GM20000 (cell line): ENCODE measurements at places on chromosomes 16 and 17.

- DNase-seq: no peak
These were observed 265.8 kb upstream of the TNRC6C start for GRCh38 chr17:77692571-77693161.

GRCh38 chr17:77674358-77674757, 284.1 kb upstream of the TNRC6C start:
- DNase-seq: no peak

DNA sequence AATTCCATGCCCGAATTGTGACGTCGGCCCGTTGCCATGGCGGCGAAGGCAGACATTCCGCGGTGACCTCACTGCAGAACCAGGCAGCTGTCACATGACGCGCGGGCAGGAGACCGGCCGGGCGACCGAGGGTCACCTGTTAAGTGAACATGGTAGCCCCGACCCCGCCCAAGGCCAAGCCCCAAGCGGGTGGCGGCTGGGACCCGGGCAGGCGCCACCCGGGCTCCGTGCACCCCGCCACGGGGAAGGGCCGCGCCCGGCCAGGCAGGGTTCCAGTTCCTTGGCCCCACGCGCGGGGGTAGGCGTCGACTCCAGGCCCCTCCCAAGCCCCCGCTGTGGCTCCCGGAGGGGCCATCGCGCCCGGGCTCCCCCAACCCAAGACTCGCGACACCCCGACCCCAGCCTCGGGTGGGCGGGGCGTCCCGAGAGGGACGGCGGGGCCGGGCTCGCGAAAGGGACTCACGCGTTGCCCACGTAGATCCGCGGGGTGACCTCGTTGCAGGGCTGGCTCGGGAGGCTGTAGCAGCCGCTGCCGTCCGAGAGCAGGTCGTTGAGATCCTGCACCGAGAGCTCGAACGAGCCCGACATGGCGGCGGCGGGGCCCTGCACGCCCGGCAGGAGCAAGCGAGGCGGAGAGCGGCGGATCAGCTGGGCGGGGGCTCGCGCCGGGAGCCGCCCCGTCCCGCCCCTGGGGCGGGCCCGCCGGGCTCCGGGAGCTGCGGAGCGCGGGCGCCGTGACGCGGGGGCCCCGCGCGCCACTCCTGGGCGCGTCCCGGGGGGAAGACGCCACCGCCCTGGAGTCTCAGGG, at the start of gene DUSP3:
TSS of gene DUSP3 (minus strand) at position 641 of the 808 bp plus-strand sequence. CDS start at position 588, 53 bp downstream.
- peak; percentile 97 for DNase-seq

DNA sequence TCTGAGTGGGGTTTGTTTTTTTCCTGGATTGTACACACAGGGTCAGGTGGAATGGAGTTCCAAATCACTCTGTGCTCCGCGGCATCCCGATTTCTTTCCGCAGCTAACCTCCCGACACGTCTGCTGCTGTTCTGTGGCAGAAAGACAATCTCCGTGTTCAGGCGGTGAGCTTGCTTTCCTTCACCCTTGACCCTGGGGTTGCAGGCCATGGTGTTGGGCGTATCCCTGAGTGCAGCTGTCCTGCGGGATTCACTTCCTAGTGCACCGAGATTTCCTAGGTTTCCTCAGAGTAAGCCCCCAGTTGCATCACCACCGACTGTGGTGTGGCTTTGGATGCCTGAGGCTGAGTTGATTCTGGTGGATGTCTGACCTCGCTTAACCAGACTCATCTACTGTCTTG, 7.8 kb upstream of the ARL6IP1 start:
- no peak for DNase-seq

DNA sequence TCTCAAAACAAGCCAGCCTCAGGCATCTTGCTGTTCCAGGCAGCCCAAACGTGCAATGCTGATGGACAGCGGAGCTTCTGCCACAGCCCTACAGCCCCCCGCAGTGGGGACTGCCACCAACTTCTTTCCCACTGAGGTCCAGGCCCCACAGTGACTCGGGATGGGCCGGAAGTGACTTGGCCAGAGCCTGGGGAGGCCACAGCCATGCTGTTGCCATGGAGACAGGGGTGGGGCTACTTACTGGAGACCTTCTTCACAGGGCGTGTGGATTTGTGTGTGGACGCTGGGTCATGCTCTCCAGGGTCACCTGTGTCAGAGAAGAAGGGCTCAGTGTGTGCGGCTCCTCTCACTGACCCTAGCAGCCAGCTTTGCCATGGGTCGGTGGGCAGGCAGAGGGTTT, 15.0 kb downstream of the TRIM25 start:
- DNase-seq: no peak
